ENCODE measurements at places on chromosomes 12 and 14.

- no peak for DNase-seq
Measured at GRCh38 chr14:36506732-36507614, 13.1 kb downstream of the NKX2-1 start.

- DNase-seq = no peak
Measured at GRCh38 chr14:95311752-95312151, 8.0 kb downstream of the CLMN start.

DNA sequence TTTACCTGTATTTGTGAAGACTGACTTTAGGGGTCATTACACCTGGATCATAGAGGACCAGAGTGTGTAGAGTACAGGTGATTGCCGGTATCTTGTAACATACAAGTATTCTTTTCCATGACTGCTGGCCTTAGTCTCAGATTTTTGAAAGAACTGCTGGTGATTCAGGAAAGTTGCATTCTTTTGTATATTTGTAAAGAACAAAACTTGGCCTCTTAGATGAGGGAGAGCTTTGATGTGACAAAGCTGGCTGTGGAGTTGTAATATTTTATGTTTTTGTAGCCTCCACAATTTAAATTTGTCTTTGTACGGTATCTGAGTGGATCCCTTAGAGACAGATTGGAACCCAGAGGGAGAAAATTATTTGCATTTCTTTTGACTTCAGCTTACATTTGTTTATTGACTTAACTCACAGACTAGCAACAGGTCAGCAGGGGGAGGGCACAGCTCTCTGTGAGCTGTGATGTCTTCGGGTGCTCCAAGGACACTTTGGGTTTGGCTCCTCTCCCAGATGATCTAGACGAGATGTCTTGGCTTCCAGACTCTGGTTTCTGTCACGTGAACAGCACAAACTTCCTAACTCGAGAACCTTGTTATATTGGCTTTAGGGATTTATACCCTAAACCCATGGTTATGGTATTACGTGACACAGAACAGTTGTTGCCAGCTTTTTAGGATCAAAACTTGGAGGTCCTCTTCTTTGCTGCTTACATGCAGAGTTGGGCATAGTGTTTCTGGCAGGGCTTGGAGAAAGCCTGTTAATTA lies 65.9 kb downstream of the DAAM1 start:
- DNase-seq = no peak

DNA sequence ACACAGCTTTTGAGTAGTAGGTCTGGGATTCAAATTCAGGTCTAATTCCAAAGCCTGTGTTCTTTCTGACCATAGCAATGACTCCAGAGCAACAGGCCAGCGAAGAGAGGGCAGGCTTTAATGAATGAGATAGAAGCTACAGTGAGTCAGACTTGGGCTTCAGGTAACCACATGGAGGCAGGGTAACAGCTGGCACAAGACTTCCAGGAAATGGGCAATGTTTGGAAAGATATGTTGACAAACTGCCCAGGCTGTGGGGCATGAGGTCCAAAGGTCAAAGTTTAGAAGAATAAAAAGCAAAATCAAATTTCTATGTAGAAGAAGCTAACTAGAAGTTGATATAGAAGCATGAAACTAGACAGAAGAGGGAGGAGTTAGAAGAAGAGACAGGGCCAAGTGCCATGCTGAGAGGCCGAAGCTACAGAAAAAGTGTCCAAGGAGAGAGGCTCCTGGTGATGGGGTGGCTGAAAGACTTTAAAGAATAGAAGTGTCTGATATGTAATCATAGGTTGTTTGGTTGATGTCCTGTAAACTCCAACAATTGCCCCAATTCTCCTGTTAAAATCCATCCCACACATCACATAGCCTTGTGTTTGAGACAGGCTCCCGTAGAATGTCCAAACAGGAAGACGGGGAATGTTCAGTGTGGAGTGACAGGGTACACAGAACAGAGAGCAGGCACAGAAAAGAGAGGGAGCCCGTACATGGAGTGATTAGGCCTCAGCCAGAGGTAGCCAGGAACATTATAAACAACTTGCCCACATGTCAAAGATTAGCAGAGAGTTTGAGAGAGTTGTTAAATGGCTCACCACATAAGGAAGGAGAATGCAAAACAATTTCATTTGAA lies 384.7 kb downstream of the CCDC91 start:
- DNase-seq = no peak

- no peak for DNase-seq
Measured at GRCh38 chr12:4450551-4451112, 5.0 kb upstream of the FGF6 start.

DNA sequence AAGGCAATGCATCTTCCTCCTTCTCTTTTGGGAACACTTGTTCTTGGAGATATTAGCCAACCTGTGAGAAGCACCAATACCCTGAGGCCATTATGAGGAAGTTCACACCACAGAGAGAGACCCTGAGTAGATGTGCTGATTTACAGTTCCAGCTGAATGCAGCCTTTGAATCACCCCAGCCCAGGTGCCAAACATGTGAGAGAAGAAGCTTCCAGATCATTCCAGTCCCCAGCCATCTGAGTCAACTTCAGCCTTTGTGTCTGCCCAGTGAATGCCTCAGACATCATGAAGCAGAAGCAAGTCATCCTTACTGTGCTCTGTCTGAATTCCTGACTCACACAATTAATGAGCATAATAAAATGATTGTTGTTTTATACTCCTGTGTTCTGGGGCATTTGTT lies 25.1 kb downstream of the C12orf42 start:
- no peak for DNase-seq

DNA sequence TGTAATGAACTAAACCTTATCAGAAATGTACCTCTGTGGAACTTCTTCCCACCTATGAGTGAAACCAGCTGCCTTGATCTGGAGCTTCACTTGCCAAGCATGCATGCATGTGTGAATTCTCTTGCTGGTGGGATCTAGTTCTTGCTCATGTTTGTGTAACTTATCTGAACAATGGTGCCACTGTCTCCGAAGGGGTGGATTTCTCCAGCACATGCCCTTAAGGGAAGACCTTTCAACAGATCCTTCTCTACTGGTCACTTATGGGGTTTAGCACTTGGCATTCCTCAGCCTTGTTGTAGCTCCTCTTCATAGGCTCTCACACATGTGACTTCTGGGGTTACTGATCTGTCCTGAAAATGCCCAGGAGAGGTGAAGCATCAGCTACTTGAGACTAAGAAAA lies 25.0 kb downstream of the SMOC1 start:
- no peak for DNase-seq

DNA sequence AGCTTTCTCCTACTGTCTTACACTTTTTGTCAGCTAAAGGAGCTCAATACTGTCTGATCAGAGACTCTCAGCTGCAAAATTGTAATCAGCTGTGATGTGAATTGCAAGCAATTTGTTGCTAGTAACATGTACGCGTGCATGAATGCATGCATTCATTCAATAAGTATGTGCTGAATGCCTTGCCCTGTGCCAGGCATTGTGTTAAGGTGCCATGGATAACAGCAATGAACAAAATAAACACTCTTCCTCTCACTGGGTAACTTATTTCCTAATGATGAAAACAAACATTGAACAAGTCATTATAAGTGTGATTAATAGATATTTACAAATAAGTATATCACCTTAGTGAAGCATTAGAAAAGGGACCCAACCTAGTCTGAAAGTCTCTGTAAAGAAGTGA lies 163.2 kb upstream of the ARID2 start:
- DNase-seq = no peak

- no peak for DNase-seq
Measured at GRCh38 chr12:91902860-91903683, 242.6 kb downstream of the BTG1 start.

DNA sequence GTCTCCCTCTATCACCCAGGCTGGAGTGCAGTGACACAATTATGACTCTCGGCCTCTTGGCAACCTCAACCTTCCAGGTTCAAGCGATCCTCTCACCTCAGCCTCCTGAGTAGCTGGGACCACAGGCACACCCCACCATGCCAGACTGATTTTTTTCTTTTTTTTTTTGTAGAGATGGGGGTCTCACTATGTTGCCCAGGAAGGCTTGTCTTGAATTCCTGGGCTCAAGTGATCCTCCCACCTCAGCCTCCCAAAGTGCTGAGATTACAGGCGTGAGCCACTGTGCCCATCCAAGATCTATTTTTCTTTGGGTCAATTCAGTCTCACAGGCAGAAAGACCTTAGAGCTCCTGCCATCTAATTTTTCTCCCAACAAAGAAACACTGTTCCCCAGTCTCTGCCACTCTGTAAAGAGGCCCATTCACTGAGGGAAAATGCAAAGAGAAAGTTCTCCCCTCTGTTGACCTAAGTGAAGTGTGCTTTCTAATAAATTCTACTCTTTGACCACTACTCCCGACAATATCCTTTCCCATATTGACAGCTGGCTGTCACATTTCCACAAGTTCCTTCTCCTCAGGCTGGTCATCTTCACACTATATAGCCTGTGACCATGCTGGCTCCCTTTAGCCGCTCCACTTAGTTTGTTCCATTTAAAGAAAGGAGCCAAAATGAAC lies 23.3 kb downstream of the TMED8 start:
- DNase-seq = no peak

Measured in activated CD4-positive, alpha-beta T cell treated with anti-CD3 and anti-CD28 coated beads, Interleukin-2, amount 50 U/mL, for 16 hours (primary cell).